ENCODE measurements at places on chromosomes 3 and 15. TPM values are rescaled to one million over a fixed set of nuclear protein-coding genes. Genes with fewer than 3 reads are reported as not detected.
A peak's percentile ranks its signal among the peaks of the same experiment; 100 is the strongest.

Gene ARL8B
- total RNA-seq: 30.3 TPM

DNA sequence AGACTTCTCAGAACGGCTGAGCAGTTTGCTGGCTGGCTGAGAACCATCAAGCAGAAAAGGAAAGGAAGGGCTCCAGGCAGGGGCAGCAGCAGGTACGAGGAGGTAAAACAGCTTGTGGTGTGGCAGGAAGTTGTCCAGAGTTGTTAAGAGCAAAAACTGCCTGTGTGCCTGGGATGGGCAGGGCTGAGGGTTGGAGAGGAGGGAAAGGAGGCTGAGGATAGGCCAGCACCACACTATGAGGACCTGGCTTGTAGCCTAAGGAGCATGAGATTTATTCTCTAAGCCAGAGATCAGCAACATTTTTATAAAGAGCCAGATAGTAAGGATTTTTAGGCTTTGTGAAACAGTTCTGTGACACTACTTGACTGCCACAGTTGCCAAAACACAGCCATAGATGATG lies 8.0 kb downstream of the IGSF10 start:
- no peaks in the 10 kb centered on the region for H3K27me3 ChIP-seq
- no peak for DNase-seq
- no peaks in the 10 kb centered on the region for H3K4me1 ChIP-seq
- H3K4me3 ChIP-seq: no peak overlapping the region
- no peaks in the 10 kb centered on the region for H3K36me3 ChIP-seq

DNA sequence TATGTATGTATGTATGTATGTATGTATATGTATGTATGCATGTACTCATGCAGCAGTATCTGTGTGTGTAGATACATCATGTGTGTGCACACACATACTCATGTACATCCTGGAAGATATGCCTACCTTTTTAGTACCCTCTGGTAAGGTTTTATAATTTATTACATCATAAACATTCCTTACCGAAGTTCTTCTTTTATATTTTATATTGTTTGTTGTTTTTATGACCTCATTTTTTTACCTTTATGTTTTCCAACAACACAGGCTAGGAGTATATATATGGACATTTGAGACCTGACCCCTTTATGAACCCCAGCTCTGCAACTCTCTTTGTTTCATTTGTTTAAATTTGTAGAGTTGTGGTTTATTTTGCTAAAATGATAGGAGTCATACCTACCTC lies 263.5 kb downstream of the ADAMTSL3 start:
- H3K36me3 ChIP-seq: no peaks in the 10 kb centered on the region
- H3K4me3 ChIP-seq: no peak overlapping the region
- DNase-seq: no peak
- H3K27me3 ChIP-seq: no peaks in the 10 kb centered on the region
- no peaks in the 10 kb centered on the region for H3K4me1 ChIP-seq

- H3K36me3 ChIP-seq: no peaks in the 10 kb centered on the region
- DNase-seq: no peak
- no peak overlapping the region for H3K27ac ChIP-seq
- H3K27me3 ChIP-seq: no peaks in the 10 kb centered on the region
- H3K4me1 ChIP-seq: peaks cover 26% of the 10 kb centered on the region
- H3K4me3 ChIP-seq: no peak overlapping the region
Measured at GRCh38 chr15:101525087-101525669, 35.7 kb upstream of the PCSK6 start.

DNA sequence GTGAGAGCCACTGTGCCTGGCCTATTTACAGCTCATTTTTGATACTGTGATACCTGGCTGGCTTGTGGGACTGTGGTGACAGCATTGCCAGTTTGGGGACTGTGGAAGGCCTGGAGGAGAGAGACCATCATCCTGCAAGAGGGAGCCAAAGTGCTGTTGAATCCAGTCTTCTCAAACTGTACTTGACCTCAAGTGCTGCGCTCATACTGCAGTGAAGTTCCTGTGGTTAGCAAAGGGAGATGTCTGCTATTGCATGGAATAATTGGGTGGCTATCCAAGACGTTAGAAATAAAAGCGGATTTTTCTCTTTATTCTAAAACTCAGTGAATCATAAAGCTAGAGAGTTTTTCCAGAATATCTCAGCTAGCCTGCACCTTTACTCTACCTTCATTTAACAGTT lies 83.4 kb downstream of the CCK start:
- no peak for DNase-seq
- H3K27ac ChIP-seq: no peak overlapping the region
- no peak overlapping the region for H3K4me3 ChIP-seq
- H3K27me3 ChIP-seq: no peaks in the 10 kb centered on the region
- H3K36me3 ChIP-seq: no peaks in the 10 kb centered on the region

DNA sequence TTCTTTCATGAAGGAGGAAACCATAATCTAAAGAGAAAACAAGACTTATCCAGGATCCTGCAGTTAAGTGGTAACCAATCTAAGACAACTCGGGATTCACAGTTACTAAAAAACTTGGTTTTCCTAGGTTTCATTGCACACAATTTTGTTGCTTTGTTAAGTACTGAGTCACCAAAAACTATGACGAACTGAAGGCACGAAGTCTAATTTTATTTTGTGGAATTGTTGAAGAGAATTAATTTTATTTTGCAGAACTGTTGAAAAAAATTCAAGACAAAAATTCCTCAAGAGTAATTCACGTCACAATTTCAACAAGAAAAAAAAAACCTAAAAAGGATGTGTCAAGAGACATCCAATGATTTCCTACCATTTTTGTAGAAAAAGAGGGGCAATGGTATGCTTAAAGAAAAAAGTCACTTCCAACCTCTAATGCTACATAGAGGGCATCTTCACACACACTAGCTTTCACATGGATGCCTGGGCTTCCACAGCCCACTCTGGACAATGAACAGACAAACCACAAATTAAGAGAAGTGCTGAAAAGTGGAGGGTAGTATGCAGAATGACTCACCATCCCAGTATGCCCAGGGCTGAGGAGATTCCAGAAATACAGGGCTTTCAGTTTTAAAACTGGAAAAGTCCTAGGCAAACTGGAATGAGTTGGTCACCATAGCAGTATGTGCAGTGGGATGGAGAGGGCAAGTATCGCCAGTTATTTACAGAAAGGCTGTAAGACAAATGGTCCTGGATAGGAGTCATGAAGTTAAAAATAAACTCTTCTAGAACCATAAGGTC lies 29.2 kb downstream of the PLOD2 start:
- H3K27me3 ChIP-seq: no peaks in the 10 kb centered on the region
- H3K36me3 ChIP-seq: no peaks in the 10 kb centered on the region
- DNase-seq: no peak
- peaks cover 8% of the 10 kb centered on the region for H3K4me1 ChIP-seq

DNA sequence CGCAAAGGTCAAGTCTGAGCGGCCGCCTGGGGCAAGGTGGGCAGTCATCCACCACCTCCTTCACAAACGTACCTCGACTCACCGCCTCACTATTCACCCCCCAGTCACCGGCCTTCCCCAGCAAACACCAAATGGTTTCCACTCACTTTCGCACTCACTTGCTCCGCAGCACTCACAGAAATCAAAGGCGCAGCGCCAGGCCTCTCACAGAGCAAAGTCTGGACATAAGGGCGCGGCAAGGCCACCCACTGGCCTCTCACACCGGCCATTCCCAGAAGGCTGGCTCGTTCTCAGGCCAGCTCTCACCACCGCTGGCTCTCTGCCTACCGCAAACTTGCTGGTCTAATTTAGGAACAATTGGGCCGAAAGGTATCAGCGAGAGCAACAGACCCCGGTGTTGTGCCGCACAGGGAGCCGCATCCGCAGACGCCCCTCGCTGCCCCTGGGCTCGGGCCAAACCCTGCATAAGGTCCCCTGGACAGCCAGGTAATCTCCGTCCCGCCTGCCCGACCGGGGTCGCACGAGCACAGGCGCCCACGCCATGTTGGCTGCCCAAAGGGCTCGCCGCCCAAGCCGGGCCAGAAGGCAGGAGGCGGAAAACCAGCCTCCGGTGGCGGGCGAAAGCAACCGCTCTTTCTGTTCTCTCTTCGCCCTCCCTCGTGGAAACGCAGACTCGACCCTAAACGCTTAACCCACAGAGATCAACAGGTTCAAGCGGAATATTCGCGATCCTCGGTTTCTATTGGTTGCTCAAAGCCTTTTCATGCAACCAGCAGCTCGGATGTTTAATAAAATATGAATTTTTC lies 2.9 kb downstream of the SHOX2 start:
- no peak for DNase-seq
- no peak overlapping the region for H3K27ac ChIP-seq
- H3K27me3 ChIP-seq: peaks cover 4% of the 10 kb centered on the region
- peaks cover 35% of the 10 kb centered on the region for H3K4me1 ChIP-seq
- no peaks in the 10 kb centered on the region for H3K36me3 ChIP-seq

- peak; percentile 15 for DNase-seq
- no peaks in the 10 kb centered on the region for H3K27me3 ChIP-seq
- H3K27ac ChIP-seq: no peak overlapping the region
- H3K4me1 ChIP-seq: no peaks in the 10 kb centered on the region
- H3K36me3 ChIP-seq: no peaks in the 10 kb centered on the region
Measured at GRCh38 chr3:69282181-69282580, 103.7 kb downstream of the FRMD4B start.

DNA sequence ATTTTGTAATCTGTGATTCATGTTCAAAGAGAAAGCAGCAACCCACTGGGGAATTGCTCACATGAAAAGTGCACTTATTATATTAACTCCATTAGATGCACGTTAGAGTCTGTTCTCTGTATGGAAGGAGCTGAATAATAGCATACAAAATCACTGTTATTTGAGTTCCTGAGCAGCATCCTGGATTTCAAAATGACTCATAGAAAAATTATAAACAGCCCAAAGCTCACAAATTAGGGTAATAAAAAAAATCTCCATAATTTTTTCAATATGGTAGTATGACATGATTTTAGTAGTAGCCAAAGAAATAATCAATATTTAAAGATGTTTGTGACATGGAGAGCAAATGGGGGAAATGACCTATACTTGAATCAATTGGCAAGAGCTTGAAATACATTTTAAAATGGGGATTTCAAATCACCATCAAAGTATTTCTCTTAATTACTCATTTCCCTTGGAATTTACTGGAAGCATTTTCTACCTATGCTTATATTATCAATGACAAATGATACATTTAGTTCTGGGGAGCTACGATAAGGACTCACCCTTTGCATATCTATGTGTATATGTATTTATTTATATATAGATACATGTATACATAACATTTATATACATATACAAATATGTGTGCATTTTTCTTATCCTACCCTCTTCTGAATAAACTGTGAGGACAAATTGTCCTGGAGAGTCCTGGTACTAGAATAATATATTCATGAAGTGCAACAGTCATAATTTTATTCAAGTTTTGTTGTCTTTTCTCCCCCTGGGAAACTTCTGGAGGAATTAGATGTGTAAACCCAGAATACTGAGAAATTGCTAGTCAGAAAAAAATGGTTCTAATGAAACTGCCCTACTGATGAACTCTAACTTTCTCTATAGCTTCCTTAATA lies 116.3 kb downstream of the RPL22L1 start:
- DNase-seq: no peak
- H3K27ac ChIP-seq: no peak overlapping the region
- H3K27me3 ChIP-seq: no peaks in the 10 kb centered on the region
- peaks cover 19% of the 10 kb centered on the region for H3K4me1 ChIP-seq

DNA sequence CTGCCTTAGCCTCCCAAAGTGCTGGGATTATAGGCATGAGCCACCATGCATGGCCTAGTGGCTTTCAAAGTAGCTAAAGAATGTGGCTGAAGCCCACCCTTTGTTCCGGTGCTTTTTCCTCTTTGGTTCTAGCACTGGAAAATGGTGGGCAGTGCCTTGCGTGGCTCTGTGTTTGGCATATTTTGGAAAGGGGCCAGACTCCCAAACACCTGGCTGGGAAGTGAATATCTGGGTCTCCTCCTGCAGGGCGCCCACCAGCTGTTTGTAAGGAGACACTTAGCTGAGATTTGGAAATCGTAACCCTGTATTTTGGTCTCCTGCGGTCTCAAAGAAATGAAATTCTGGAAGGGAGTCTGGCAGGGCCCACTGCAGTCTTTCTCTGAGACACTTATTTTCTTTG lies 336.4 kb downstream of the IL20RB start:
- no peak overlapping the region for H3K4me3 ChIP-seq
- H3K36me3 ChIP-seq: no peaks in the 10 kb centered on the region
- no peaks in the 10 kb centered on the region for H3K4me1 ChIP-seq
- no peak overlapping the region for H3K27ac ChIP-seq

DNA sequence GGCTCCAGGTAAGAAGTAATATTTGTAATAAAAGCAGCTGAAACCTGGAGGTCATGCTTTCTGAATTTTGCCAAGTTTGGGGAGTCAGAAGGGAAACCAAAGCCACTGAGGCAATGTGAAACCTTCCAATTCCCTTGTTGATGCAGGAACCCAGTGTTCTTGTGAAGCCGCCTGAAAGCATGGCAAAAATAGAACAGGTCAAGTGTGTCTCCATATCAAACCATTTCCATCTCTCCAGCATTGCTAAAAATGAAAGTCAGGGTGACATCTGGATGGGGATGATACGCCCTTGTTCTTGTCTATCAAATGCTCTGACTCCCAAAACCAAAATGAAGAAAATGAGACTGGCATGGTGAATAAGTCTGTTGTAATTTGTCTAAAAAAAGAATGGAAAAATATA lies 362.5 kb downstream of the VPS13C start:
- H3K4me3 ChIP-seq: no peak overlapping the region
- H3K27me3 ChIP-seq: no peaks in the 10 kb centered on the region
- H3K36me3 ChIP-seq: no peaks in the 10 kb centered on the region
- H3K27ac ChIP-seq: no peak overlapping the region

GRCh38 chr3:138284079-138284478 lies 45.6 kb downstream of the NME9 start:
- H3K4me1 ChIP-seq: no peaks in the 10 kb centered on the region
- DNase-seq: no peak
- no peaks in the 10 kb centered on the region for H3K27me3 ChIP-seq
- H3K36me3 ChIP-seq: peaks cover under 1% of the 10 kb centered on the region

GRCh38 chr3:69179740-69180372 lies 57.5 kb upstream of the LMOD3 start:
- H3K4me1 ChIP-seq: peaks cover 20% of the 10 kb centered on the region
- no peak for DNase-seq
- H3K27me3 ChIP-seq: no peaks in the 10 kb centered on the region
- H3K27ac ChIP-seq: peak overlapping the region; percentile 39
- H3K4me3 ChIP-seq: no peak overlapping the region

- no peak overlapping the region for H3K27ac ChIP-seq
- no peak overlapping the region for H3K4me3 ChIP-seq
- no peaks in the 10 kb centered on the region for H3K27me3 ChIP-seq
- peaks cover 5% of the 10 kb centered on the region for H3K4me1 ChIP-seq
- DNase-seq: no peak
- no peaks in the 10 kb centered on the region for H3K36me3 ChIP-seq
Measured at GRCh38 chr3:112334691-112335433, 1.9 kb downstream of the CD200 start.

Gene UROC1
- not detected for total RNA-seq

Gene WHAMM
- 9.2 TPM for total RNA-seq

GRCh38 chr15:78634210-78635145 lies 6.5 kb downstream of the CHRNB4 start:
- no peak for DNase-seq
- no peaks in the 10 kb centered on the region for H3K27me3 ChIP-seq
- no peaks in the 10 kb centered on the region for H3K4me1 ChIP-seq
- no peaks in the 10 kb centered on the region for H3K36me3 ChIP-seq
- no peak overlapping the region for H3K4me3 ChIP-seq
- H3K27ac ChIP-seq: no peak overlapping the region

Gene RASL12
- total RNA-seq: 4.6 TPM
